SW 1271 (cell line): ENCODE measurements at places on chromosomes 2 and 18.

DNA sequence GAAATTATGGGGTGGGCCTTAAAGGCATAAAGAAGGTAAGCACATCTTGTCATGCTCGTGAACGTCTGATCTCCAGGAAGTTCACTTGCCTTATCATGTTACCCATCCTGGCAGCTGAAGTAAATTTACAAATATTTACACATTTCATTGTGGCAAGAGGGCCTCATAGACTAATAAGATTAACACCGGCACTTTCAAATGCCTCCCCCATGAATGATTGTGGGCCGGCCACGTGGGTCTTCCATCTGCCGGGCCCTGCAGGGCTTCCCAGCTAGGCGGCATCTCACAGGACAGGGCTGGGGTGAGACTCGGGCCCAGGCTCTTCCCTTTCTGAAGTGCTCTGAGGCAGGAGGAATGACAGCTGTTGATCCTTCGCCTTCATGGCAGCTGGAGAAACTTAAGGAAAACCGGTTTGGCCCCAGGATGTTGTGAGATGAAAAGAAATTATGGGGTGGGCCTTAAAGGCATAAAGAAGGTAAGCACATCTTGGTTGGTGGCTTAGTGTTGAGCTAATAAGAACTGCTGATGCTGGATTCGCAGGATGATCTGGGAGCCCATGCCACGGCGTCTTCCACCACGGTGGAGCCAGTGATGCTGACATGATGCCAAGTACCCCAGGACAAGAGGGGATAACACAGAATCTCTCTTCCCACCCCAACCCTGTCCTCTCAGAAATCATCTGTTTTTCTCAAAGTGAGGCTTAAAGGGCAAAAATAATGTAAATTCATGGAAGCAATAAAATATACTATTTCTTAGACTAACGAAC is 176.3 kb downstream of the SEPTIN10 start:
- no peak for DNase-seq

GRCh38 chr18:4906856-4907255 is 290.2 kb downstream of the AKAIN1 start:
- DNase-seq = no peak

DNA sequence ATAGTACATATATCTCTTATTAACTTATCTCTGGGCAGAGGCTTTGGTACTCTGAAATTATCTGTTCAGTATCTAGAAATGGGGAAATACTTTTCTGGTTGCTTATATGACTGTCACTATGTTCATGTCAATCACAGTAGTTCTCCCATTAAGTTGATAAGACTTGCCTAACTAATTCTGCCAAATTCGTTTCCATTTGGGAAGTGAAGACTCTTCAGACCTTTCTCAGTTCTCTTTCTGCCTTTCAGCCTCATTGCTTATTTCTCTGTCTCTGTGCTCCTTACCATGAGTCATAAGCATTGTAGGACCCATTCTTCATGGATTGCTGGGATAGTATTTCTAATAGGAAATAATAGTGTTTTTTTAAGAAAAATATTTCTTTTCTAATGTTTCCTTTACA is 113.5 kb downstream of the PHLPP1 start:
- no peak for DNase-seq

GRCh38 chr2:197092431-197092830 is 165.9 kb upstream of the PGAP1 start:
- DNase-seq = no peak

GRCh38 chr2:89833116-89833779 is 1141.8 kb downstream of the RPIA start:
- DNase-seq = no peak

GRCh38 chr2:175490360-175490791 is 308.9 kb upstream of the ATP5MC3 start:
- DNase-seq = no peak

DNA sequence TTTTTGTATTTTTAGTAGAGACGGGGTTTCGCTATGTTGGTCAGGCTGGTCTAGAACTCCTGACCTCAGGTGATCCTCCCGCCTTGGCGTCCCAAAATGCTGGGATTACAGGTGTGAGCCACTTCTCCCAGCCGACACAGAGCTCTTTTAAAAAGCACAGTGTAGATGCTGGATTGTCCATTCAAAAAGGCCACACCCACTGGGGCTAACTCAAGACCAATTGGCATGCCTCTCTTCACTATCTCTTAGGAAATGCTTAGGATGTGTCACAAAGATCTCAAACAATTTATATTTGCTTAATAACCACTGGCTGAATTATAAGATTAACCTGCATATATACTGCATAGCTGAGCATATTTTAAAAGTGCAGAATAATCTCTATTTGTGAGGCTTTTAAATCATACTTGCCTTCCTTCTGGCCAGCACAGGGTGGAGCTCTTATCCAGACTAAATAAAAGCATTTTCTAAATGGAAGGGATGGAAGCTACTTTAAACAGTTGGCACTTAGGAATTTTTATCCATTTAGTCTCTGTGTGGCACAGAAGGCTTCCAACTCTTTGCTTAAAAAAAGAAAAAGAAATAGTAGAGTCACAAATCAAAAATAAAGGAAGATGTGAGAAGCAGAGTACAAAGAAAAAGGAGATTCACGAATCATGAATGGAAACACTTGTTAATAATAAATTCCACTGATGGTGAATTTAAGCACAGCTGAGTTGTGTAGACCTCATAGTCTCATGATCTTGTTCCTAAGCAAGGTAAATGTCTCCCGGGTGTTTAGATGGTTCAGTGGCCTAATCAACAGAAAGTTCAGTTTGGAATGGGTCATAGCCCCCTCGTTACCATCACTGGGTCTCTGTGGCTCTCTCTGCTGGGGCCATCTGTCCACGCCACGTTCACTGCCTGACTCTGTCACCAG is 22.4 kb downstream of the CRYGD start:
- no peak for DNase-seq
